ENCODE measurements at places on chromosomes 7 and 10.

- DNase-seq: no peak
Observed at GRCh38 chr7:77989981-77990566, 191.5 kb downstream of the PHTF2 start.

GRCh38 chr10:71217266-71218045, 5.1 kb downstream of the UNC5B start:
- no peak for DNase-seq

- DNase-seq: no peak
Observed at GRCh38 chr10:99520040-99520846, 12.5 kb upstream of the NKX2-3 start.

- no peak for DNase-seq
Observed at GRCh38 chr10:16519908-16520861, 1.5 kb downstream of the C1QL3 start.

GRCh38 chr7:36970551-36971514, 246.5 kb upstream of the AOAH start:
- DNase-seq: no peak

GRCh38 chr10:69616358-69616757, 13.7 kb upstream of the FAM241B start:
- no peak for DNase-seq

Measured in CD4-positive, alpha-beta T cell treated with Interleukin-1 beta for 1 hour (primary cell).